Right hindlimb (tissue), 1 donor: ENCODE measurements at places on chromosomes 3 and 15.

GRCh38 chr15:40906991-40907802 lies 12.9 kb downstream of the VPS18 start:
- DNase-seq, result peak; percentile 79

DNA sequence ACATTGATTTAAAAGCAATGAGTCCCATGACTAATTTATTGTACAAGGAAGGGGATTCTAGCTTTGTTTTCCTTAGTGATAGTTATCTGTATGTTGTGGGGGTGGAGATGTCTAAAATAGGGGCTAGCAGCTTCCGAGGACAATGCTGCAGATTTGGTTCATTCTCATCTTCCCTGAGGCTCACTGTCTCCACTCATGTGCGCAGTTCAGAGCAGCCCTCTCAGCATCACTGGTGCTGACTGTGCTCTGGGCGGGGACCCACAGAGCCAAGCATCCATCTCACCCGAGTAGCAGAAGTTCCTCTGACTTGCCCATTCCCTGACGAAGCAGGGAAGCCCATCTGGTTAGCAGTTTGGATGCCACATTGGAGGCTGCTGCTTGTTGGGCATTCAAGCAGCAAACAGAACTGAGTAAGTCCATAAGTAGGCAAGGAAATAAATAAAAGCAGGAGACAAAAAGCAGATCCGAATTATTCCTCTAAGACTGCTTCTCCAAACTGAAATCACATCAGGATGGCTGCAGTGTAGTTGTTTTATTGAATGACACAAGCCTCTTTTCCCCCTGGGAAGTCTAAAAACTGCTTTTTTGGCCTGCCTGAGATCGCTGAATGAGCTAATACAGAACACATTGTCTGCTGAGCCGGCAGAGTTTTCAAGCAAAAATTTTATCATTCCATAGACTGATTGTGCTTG lies 27.5 kb downstream of the RARB start:
- peak; percentile 68 for DNase-seq

DNA sequence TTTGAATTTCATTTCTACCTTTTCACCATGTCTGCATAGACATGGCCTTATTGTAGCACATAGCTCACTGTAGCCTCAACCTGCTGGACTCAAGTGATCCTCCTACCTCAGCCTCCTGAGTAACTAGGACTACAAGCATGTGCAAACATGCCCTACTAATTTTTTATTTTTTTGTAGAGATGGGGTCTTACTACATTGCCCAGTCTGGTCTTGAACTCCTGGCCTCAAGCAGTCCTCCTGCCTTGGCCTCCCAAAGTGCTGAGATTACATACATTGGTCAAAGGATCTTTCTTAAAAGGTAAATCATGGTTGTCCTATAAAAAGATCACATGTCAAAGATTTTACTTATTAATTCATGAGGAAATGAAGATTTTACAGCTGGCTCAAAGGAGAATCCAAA lies 57.2 kb upstream of the GOLGA8B start:
- DNase-seq, result no peak

DNA sequence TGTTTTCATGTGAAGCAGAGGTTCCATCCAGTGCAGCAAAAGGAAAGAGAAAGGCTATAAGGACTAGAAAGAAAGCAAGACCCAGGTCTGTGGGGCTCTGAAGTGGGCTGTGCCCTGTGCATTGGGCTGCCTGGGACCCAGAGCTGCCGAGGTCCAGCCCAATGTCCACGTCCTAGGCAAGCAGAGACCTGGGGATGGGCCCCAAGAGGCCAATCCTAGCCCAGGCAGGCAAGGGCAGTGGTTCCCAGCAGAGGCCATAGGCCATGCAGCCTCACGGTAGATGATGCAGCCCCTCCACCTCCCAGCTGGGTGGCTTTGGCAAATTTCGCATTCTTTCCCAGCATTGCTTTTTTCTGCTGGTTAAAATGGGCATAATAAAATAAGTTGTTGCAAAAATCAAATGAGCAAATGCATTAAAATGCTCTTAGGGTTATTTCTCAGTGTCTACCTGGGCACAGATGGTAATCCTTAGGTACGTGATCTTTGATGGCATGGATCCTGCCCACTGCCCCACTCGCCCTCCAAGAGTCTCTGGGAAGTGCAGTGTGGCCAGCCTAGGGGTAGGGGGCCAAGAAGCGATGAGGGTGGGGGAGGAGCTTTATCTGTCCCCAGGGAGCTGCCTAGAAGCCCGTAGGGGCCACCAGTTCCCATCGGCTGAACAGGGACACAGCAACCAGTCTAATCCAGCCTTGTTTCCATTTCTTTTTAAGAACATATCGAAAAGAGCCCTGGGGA lies 22.3 kb upstream of the GP9 start:
- no peak for DNase-seq

- peak; percentile 37 for DNase-seq
Observed at GRCh38 chr15:42184296-42184695, 23.8 kb downstream of the VPS39 start.

DNA sequence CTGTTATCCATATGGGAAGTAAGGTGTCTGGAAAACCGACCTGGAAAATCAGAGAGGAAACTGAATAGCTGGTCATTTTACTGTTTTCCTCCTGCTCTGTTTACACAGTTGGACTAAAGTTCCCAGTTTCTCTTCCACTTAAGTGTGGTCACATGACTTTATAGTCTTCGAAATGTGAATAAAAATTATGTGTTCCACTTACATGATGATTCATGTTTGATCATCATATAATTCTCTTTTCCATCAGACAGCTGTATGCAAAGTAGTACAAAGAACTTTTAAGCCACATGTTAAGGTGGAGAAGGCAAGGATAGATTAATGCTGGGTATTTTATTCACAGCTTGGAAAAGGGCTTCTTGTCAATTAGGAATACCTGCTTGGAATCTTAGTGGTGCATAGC lies 525.5 kb upstream of the BCHE start:
- DNase-seq, result no peak

GRCh38 chr15:80414546-80415357 lies 10.6 kb downstream of the ARNT2 start:
- DNase-seq, result no peak

- DNase-seq, result no peak
Observed at GRCh38 chr3:177426878-177427495, 229.7 kb upstream of the TBL1XR1 start.

- no peak for DNase-seq
Observed at GRCh38 chr3:172447611-172448579, at the start of gene GHSR. GHSR (minus strand) TSS chr3:172448456; CDS start chr3:172448413, 43 bp downstream.

DNA sequence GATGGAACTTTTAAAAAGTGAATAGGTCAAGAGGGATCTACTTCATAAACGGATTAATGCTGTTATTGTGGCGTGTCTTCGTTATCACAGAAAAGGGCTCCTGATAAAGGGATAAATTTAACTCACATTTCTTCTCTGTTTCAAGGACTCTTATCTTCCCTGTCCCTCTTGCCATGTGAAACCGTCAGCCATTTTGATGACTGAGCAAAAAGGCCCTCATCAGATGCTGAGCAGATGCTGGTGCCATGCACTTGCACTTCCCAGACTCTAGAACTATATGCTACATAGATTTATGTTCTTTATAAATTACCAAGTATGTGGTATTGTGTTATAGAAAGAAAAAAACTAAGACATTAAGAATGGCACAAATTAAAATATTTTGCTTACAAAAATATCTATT lies 1011.8 kb upstream of the GBE1 start:
- DNase-seq, result no peak

DNA sequence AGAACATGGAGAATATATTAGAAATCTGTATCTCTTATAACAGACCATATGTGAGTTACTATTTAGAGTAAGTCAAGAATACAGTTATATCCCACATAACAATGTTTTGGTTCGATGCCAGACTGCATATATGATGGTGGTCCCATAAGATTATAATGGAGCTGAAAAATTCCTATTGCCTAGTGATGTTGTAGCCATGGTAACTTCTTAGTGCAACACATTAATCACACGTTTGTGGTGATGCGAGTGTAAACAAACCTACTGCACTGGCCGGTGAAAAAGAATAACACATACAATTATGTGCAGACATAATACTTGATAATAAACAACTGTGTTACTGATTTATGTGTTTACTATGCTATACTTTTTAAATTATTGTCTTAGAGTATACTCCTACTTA lies 69.8 kb upstream of the MNS1 start:
- no peak for DNase-seq

- no peak for DNase-seq
Observed at GRCh38 chr3:10999221-11000107, 6.9 kb downstream of the SLC6A1 start.
